ENCODE measurements at places on chromosomes 3 and 15. TPM values are rescaled to one million over a fixed set of nuclear protein-coding genes. Genes with fewer than 3 reads are reported as not detected.

DNA sequence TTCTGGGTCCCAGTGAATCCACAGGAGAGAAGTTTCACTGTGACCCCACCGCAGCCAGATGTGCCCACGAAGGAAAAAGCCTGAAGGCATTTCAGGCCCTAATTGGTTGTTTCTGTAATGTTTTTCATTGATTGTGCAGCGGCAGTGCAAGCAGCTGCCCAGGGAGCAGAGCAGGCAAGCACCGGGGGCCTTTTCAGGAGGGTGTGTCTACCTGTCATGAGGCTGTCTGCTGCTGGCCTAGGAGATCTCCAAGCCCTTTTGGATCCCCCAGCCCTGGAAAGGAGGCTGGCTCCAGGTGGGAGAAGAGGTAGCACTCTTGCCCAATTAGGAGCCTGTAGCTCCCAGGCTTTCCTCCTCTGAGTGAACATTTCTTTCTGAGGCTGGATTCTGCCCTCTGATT lies 108.8 kb downstream of the EPHB1 start:
- DNase-seq, result no peak

DNA sequence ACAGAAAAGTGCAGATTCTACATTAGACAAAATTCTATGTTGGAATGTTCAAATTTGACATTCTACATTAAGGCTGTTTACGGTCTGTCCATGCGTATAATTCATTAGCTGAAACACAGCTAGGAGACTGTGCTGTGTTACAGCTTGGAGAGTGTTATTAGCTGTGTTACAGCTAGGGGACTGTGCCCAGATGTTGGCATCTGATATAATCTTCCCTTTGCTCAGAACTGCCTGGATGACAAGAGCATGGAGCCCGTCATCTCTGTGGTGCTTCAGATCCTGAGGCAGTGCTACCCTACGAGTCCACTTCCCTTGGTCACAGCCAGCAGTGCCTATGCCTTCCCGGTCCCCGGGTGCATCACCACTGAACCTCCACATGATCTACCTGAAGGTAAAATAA lies 177.0 kb downstream of the AGBL1 start:
- DNase-seq, result no peak

DNA sequence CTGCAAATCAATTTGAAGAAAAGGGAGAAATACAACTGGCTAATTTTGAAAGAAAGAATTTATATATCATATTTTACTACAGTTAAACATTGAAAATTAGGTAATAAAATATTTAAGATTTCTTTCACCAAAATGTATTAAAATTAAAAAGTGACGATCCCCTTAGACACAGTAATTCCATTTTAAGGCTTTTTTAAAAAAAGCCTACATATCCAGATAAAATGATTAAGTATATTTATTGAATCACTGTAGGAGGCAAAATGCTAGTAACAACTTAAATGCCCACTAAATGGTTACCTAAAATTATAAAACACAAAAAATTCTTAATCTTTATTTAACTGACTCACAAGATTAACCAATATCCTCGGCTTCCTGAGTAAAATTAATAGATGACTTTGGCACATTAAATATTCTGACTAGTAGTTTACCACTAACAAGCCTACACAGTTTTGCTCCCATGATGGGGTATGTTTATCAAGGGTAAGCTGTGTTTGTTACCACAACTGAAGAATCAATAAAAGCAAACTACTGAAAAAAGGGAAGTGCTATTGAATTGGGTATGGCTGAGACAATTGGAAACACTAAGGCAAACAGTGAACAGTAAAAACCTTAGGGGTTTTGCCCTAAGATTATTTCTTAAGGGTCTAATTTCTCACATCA lies 28.4 kb downstream of the ANKRD28 start:
- DNase-seq, result no peak

GRCh38 chr15:66844747-66845145 lies 142.7 kb downstream of the SMAD6 start:
- no peak for DNase-seq

- no peak for DNase-seq
Observed at GRCh38 chr3:46442576-46443530, 21.9 kb downstream of the LTF start.

DNA sequence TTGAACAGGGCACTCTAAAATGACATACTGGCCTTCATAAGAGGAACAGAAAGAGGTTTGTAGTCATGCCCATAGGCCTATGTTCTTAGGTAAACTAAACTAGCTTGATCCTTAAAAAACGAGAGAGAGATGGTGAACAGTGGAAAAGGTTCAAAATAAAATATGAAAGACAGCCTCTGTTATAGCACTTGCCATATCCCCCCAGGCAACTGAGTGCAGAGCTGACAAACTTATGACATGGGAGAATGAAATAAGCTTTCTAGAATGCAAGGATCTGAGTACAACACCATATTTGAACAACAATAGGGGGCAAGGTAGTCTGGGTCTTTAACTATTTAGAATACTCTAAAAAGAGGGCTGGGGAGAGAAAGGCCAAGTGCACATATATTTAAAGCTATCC lies 700.6 kb upstream of the CFAP20DC start:
- DNase-seq, result no peak

DNA sequence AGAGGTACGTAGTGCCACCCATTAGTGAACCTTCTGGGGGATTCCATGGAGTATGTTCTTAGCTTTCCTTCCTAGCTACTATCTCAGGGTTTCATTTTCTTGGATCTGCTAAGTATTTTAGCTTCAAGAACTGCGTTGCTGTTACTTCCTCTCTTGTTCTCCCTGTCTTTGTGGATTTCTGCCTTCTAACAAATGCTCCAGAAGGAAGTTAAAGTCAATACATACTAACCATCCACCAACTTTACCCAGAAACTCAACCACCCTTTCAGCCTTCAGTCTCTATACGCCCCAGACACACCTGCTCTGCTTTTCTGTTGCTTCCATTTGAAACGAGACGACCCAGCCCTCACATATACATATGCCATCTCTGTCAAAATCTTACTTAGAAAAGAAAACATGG lies 2.4 kb upstream of the KLF13 start:
- no peak for DNase-seq

GRCh38 chr3:107627962-107628542 lies 105.3 kb downstream of the BBX start:
- DNase-seq, result no peak

Gene GOLGA6L9
- total RNA-seq, result 0.99 TPM

GRCh38 chr15:66498501-66499386 lies 1.2 kb upstream of the SNAPC5 start:
- no peak for DNase-seq

GRCh38 chr3:143975554-143976152 lies 4.0 kb downstream of the DIPK2A start:
- no peak for DNase-seq

Data from left ventricle myocardium inferior (tissue), 1 donor.